Right hindlimb (tissue), 1 donor: ENCODE measurements at places on chromosomes 12 and 14.
A peak's percentile ranks its signal among the peaks of the same experiment; 100 is the strongest.

GRCh38 chr14:80223696-80224465, 12.6 kb upstream of the DIO2 start:
- no peak for DNase-seq

- no peak for DNase-seq
These were observed 28.2 kb downstream of the GTF2A1 start for GRCh38 chr14:81192594-81192993.

DNA sequence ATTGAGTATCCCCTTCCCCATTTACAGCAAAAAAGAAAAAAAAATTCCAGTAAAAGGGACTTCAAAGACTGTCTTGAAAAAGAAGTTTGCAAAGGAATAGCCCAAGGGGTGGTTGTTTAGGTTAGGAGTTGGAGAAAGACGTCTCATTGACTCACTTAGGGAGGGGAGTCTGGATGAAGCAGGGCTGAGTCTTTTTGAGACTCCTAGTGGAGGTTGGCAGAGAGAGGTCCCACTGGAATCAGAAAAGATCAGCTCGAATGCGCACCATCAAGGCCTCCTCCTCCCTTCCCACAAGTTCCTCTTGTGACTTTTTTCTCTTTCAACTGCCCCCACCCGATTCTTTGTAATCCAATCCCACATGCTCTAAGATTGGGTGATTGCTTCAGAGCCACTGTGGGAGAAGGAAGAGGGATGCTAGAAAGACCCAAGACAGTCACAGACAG, 1.9 kb downstream of the ARHGEF40 start:
- DNase-seq = peak; percentile 56

GRCh38 chr14:104600141-104600643, 4.4 kb downstream of the TMEM179 start:
- DNase-seq = peak; percentile 78

- no peak for DNase-seq
These were observed 42.8 kb upstream of the P2RX7 start for GRCh38 chr12:121089813-121090430.

DNA sequence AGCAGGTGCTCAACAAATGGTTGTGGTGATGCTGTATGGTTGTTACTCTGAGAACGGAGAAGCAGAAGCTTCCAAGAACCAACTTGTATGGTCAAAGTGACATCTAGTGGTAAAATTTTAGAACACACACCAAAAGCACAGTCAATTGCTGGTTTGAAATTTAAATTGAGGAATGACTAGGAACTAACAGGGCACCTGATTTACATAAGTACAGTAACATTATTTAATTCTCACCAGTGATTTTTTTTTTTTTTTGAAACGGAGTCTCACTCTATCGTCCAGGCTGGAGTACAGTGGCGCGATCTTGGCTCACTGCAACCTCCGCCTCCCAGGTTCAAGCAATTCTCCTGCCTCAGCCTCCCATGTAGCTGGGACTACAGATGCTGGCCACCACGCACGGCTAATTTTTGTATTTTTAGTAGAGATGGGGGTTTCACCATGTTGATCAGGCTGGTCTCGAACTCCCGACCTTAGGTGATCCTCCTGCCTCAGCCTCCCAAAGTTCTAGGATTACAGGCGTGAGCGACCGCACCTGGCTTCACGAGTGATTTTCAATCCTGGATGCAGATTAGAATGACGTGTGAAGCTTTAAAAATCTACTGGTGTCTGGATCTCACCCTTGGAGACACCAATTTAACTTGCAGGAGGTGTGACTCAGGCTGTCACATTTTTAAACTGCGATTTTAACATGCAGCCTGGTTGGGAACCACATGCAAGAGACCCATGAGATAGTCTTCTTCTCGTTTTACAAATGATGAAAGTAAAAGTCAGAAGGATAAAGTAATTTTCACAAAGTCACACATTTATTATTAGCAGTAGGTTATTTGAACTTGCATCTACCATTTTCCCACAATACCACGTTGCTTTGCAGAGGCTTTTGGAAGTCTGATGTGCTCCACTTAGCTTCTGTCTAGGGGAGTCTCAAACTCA, 14.1 kb upstream of the NUMB start:
- no peak for DNase-seq

DNA sequence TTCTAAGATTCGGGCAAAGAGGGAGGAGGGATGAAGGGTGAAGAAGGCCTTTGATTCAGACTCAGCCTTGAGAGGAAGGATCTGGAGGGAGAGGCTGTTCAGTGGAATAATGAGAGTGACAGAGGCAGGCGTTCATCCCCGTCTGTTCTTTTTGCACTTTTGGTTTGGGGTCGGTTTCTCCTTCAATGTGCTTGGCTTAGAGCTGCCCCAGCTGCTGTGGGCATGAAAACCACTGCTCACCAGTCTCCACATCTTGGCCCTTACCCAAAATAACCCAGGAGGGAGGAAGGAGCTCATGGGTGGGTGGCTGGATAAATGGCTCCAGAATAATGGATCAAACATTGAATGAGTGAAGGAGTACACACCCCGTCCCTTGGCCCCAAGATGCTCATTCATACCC, 261.7 kb upstream of the FKBP4 start:
- DNase-seq = no peak

DNA sequence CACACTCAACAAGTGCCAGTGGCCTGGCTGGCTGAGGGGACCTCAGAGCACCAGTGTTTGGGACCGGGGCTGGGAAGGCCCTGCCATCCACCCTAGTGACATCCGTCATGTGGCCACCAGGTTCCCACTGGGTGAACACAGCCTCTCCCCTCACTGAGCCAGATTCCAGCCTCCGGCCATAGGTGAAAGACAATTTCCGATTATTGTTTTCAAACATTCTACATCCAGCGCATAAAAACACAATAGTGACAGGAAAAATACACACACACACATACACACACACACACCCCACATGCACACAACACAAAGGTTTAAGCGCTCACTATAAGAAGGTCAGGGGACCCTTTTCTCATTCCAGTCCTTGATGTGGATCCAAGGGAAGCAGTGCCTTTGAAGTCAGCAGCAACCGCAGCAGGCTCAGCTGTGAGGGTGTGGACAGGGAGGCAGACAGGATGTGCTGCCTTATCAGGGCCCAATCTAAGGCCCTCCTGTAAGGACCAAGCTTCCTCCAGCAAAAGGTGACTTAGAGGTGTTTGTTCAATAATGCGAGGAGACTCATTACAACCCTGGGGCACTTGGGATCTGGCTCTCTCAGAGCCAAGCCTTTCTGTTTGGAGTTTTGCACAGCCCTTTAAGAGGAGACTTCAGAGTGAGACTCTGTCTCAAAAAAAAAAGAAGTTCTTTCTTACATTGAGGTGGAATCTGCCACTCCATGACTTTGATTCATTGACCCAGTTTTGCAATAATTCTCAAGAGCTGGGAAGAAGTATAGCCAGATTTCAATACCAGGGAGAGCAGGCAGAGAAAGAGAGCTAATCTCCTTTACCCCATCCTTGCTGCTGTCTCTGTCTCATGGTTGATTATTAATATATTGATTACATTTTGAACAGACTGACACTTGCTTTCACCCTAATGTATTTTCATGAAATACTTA, 227.8 kb downstream of the ZFP36L1 start:
- peak; percentile 47 for DNase-seq

DNA sequence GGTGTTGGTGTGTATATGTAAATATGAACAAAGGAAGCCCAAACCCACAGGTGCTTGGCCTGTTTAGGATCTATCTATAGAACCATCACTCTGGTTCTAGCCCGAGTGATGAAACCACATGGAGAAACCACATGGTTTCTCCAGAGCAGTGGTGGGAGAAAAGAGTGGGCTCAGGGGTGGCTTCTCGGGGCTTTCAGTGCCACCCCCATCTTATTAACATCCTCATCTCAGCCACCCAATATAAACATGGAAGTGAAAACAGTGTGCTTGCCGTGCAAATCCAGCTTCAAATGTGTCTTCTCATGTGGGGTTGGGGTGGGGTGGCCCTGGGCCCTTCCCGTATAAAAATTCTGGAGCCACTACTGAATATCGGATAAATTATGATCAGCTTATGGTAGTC, 109.0 kb downstream of the STAB2 start:
- DNase-seq = no peak

- no peak for DNase-seq
These were observed 1.4 kb upstream of the ARHGDIB start for GRCh38 chr12:14962797-14963196.

- DNase-seq = no peak
These were observed 708.8 kb downstream of the RERGL start for GRCh38 chr12:17381211-17381610.

DNA sequence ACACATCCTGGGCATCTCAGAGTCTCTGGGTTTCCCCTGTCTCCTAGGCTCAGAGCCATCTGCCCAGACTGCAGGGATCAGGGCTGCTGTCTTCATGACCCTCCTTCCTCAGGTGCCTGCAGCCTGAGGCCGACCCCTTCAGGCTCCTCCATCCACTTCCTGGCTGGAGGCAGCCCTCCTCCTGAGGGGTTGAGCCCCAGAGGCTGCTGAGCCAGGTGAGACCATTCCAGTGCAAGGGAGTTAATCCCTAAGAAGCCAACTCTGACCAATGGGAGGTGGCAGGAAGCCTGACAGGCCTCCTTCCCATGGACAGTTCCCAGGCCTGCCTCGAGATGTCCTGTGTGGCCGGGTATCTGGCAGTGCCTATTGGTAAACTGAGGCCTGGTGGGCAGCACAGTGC, 8.4 kb upstream of the PPP4R4 start:
- DNase-seq = no peak

- no peak for DNase-seq
These were observed 121.7 kb downstream of the CHST11 start for GRCh38 chr12:104578453-104578852.

GRCh38 chr12:71158361-71158882, 623 bp upstream of the TSPAN8 start:
- no peak for DNase-seq

DNA sequence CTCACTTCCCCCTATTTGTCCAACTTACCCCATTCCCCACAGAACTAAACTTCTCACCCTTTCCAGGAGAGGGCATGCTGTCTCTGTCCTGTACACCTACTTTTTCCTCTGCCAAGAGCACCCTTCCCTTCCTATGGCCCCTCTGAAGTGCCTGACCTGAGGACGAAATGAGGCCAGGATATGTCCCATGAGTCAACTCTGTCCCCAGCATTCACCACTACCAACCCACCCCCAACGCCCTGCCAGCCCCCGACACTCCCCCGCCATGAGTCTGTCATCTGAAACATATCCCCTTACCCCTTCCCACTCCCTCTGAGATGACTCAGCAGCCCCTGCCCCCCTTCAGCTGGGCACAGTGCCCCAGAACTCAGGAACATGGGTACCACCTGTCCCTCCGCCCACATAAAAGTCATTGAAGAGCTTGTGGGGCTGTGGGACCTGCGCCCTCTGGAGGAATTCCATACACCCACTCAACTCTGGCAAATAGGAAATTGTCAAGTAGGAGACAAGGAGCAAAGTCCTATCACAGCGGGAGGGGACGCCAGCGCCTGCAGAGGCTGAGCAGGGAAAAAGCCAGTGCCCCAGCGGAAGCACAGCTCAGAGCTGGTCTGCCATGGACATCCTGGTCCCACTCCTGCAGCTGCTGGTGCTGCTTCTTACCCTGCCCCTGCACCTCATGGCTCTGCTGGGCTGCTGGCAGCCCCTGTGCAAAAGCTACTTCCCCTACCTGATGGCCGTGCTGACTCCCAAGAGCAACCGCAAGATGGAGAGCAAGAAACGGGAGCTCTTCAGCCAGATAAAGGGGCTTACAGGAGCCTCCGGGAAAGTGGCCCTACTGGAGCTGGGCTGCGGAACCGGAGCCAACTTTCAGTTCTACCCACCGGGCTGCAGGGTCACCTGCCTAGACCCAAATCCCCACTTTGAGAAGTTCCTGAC, 26.3 kb downstream of the ITGA7 start:
- DNase-seq = peak; percentile 68

- no peak for DNase-seq
These were observed 9.6 kb upstream of the AKAP6 start for GRCh38 chr14:32319368-32320049.
